ENCODE measurements at places on chromosomes 6 and 20. TPM values are rescaled to one million over a fixed set of nuclear protein-coding genes. Genes with fewer than 3 reads are reported as not detected.
A peak's percentile ranks its signal among the peaks of the same experiment; 100 is the strongest.

RAET1L gene
- total RNA-seq = not detected

DNA sequence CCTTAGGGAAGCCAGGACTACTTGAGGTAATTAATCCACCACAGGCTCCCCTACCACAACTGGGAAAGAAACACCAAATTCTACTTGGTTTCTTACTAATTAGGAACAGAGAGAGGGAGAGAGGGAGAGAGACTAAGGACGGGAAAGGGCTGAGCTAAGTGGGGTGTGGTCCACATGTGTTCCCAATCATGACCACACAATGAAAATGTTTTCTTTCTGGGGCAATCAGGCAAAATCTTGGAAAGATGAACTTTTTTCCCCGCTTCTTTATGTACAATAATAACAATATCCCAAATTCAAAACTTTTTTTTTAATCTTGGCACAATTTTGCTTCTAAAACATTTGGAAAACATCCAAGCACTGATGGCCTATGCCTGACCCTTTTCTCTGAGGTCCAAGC, 734.4 kb downstream of the MAFB start:
- DNase-seq = peak; percentile 49

ARMH2 gene
- total RNA-seq = not detected

PCSK2 gene
- not detected for total RNA-seq

DNA sequence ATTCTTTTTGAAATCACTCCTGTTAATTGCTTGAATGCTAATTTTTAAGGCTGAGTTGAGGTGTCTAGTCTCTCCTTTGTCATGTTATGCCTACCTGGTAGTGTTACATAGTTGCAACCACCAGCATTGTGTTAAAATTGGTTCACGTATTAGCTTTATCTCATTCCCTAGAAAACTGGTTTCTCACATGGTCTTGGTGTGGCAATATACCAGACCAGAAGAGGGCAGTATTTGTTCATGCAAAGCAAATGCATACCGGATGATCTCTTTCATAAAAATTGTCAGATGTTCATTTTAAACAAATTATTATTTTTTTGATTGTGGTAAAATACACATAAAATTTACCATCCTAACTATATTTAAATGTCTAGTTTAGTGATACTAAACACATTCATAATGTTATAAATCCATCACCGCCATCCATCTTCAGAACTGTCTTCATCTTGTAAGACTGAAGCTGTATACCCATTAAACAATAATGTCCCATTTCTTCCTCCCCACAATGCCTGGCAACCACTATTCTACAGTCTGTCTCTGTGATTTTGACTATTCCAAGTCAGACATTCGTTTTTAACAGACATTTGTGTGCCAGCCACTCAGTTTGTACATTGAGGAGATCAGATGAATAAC, 92.8 kb downstream of the ATRN start:
- peak; percentile 49 for DNase-seq

DNA sequence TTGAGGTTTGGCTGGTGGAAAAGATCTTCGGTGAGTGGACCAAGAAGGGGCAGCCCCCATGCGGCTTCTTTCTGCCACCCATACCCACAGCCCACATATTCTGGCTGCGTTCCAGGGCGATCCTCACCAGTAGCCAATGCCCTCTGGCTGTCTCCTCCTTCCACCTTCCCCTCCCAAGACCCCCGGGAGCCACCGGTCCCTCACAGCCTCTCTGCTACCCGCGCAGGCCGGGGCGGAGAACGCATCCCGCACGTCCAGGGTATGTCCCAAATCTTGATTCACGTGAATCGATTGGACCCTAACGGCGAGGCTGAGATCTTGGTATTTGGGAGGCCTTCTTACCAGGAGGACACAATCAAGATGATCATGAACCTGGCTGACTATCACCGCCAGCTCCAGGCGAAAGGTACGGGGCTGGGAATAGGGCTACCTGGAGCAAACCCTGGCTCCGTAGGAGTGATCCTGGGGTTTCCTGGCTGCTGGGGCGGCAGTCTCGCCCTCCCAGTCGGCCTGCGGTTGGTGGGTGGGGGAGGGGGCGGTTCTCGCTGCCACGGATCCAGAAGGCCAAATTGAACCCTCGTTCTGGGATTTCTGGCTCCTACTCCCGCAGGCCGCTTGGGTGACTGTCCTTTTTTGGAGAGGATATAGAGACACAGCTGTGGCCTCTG, 545 bp downstream of the KHDC3L start:
- DNase-seq = no peak

TAAR1 gene
- total RNA-seq = not detected

- DNase-seq = peak; percentile 72
Observed at GRCh38 chr6:116034327-116034726, 26.4 kb downstream of the FRK start.

POPDC3 gene
- 66.4 TPM for total RNA-seq

FBXO30 gene
- 12.1 TPM for total RNA-seq

LY6G6F gene
- total RNA-seq = not detected

FERMT1 gene
- total RNA-seq = 6.4 TPM

- no peak for DNase-seq
Observed at GRCh38 chr6:9308284-9308683, 872.9 kb upstream of the SLC35B3 start.

DNA sequence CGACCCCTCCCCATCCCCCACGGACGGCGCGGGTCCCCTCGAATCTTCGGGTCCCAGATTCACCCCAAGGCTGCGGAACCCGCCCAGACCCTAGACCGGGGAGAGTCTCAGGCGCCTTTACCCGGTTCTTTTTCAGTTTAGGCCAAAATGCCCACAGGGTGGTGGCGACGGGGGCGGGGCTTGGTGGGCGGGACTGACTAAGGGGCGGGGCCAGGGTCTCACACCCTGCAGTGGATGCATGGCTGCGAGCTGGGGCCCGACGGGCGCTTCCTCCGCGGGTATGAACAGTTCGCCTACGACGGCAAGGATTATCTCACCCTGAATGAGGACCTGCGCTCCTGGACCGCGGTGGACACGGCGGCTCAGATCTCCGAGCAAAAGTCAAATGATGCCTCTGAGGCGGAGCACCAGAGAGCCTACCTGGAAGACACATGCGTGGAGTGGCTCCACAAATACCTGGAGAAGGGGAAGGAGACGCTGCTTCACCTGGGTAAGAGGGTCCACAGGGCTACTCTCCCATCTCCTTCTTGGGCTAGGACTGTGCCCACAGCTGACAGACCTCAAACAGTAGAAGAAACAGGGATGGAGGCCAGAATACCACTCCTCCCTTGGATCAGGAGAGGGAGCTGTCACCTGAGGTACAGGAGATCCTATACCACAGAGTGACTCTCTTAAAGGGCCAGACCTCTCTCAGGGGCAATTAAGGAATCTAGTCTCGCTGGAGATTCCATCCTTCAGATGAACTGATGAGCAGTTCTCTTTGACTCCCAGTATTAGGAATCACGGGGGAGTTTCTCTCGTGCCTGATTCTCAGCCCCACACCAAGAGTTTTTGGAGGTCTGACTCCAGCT, 942 bp downstream of the HLA-E start:
- DNase-seq = peak; percentile 60

ZSCAN9 gene
- 21.0 TPM for total RNA-seq

- DNase-seq = peak; percentile 75
Observed at GRCh38 chr6:13711324-13711732, 307 bp downstream of the RANBP9 start.

DNA sequence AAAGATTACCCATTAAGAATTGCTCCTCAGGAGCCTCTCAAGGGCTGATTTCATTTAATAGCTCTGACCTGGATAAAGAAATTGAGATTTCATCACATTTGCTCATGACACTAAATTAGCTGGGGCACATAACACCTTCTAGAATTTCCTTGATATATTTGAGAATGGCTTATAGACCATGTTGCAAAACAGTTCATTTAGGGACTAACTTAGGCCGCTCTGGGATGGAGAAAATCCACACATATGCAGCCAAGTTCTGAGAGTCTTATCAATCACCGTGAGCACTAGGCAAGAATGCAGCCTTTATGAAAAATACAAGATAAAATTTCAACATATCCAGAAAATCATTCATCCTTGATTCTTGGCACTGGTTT, 91.0 kb upstream of the MCHR2 start:
- no peak for DNase-seq

DNA sequence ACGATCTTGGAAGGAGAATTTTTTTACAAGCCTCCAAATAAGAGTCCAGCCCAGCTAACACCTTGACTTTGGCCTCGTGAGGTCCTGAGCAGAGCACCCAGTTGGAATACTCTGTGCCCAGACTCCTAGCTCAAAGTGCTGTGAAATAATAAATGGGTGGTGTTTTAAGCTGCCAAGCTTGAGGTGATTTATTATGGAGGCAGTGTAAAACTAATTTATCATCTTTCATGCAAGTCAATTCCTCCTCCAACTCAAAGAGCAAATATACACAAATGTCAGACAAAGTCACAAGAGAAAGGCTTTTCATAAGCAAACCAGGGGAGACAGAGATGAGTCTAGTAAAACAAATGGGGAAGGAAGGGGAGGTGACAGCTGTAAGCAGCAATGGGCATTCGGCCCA, 12.7 kb downstream of the ABT1 start:
- DNase-seq = no peak

SCGN gene
- not detected for total RNA-seq

DNA sequence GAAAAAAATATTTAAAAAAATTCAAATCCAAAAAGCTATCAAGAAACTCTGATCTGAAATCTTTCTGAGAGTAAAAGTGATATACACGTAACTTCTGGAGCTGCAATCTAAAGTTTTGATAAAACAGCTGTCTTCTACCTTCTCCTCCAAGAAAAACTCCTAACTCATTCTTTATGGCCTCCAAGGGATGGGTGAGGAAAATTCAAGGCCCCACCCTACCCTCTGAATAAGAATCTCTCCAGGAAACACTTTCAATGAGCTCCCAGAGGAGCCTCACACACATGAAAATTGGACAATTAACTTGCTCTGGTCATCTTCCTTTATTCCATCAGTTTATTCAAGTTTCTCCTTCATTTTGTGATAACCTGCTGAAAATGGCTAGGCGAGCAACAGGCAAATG, 93.4 kb downstream of the FNDC1 start:
- no peak for DNase-seq

DNA sequence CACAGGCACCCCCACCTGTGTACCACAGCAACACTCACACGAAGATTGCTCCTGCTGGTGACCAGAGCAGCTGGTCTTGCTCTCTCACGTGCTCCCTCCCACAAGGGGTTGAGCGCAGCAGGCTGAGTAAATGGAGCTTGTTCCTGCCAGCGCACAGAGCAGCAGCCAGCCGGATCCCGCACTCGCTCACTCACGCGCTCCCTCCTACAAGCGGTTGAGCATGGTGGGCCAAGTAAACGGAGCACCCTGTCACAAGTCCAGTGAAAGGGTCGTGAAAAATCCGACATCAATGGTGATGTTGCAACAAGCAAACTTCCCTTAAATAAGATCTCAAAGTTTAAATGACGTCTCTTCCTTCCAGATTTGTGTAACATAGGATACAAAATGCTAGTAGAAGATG, 313.7 kb downstream of the FOXC1 start:
- no peak for DNase-seq

- peak; percentile 63 for DNase-seq
Observed at GRCh38 chr6:148520109-148520841, 177.6 kb downstream of the SASH1 start.

CARMIL1 gene
- total RNA-seq = 6.8 TPM

DNA sequence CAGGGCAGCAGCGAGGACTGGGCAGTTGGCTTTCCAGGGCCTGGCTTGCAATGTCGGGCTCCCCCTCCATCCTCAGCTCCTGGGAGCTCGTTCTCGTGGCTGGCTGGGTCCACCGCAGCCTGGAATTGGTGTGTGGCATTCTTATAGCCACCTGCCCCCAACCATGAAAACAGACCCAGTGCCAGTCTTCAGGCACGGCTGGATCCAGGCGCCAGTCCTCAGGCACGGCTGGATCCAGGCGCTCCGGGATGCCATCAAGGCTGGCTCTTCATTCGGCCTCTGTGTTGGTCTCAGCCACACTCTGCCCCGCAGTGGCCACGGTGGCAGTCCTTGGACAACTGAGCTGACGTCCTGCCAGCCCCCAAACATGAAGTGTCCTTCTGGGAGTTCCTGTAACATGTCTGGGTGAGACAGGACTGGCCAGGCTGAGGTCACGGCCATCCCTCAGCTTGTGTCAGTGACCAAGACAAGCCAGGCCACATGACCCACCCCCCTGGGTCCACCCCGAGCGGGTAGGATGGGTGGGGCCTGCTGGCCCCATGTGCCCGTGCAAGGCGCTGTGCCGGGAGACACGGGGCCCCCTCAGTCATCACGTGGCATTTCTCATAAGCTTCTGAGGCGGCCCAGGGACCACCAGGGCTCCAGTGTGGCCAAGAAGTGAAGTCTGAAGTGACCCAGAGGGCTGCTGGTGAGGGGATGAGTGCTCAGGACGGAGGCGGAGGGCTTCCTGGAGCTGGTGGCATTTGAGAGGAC, 99.0 kb downstream of the TAF4 start:
- DNase-seq = no peak

GRCh38 chr20:23889775-23890187, 10.2 kb upstream of the CST5 start:
- peak; percentile 68 for DNase-seq

TMEM74B gene
- not detected for total RNA-seq

SCP2D1 gene
- total RNA-seq = not detected

- no peak for DNase-seq
Observed at GRCh38 chr20:31927627-31928159, 24.2 kb downstream of the PDRG1 start.

VGLL2 gene
- not detected for total RNA-seq

GRCh38 chr6:34138191-34138590, 7.7 kb downstream of the GRM4 start:
- no peak for DNase-seq

CDH22 gene
- total RNA-seq = not detected

DNA sequence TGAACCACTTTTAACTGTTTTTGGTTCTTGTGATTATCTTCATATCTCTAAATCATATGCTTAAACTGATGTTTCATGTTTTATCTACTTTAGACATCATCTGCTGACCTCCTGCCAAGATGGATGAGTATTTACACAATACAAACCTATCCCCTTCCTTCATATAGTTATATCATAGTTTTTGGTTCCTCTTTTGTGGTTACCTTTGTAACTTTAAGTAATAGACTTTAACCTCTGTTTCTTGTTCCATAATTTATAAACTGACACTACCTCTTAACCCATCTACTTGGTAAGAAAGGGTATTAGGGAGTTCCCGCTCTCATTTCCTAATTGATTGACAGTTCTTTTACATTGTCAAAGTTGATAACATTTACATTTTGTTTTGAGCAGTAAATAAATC, 11.9 kb downstream of the PCMT1 start:
- no peak for DNase-seq

GRCh38 chr20:53623454-53624211, 30.0 kb upstream of the ZNF217 start:
- DNase-seq = peak; percentile 84

DNA sequence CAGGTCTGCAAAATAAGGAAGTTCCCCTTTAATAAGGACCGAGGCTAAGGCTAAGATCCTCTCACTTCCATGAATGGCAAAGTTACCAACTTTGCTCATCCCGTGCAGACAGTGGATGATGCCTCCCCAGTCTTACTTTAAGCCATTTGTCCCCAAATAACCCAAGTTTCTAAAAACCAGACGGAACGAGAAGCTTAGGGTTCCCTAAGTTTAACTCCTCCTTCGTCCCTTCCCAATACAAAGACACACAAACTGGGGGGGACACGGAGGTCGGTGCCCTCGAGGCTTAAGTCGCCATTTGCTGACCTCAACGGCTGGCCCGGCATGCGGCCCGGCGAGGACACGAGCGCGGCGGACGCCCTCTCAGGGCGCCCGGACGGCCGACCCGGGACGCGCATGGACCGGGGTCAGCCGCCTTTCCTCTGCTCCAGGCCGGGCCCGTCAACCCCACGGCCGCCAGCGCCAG, 527 bp downstream of the FBXO30 start:
- DNase-seq = peak; percentile 60

THBS2 gene
- 90.8 TPM for total RNA-seq

ILRUN gene
- total RNA-seq = 36.8 TPM
